Left ventricle myocardium inferior (tissue), 1 donor: ENCODE measurements at places on chromosomes 4 and X.

DNA sequence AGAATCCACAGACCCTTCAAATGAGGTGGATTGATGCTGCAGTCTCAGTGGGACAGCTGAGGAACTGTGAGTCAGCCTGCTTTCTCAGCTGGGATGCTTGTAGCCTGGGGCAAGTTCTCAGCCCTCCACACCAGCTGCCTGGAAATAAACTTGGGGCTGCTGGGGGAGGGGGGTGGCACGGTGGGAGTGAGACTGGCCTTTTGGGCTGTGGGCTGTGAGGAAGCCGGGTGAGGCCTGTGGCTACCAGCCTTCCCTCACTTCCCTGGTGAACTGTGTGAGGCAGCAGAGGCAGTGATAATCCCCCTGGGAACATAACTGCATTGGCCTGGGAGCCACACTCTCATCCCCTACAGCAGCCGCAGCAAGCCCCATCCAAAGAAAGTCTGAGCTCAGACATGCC, 114.5 kb upstream of the GUCY1A1 start:
- DNase-seq: no peak

DNA sequence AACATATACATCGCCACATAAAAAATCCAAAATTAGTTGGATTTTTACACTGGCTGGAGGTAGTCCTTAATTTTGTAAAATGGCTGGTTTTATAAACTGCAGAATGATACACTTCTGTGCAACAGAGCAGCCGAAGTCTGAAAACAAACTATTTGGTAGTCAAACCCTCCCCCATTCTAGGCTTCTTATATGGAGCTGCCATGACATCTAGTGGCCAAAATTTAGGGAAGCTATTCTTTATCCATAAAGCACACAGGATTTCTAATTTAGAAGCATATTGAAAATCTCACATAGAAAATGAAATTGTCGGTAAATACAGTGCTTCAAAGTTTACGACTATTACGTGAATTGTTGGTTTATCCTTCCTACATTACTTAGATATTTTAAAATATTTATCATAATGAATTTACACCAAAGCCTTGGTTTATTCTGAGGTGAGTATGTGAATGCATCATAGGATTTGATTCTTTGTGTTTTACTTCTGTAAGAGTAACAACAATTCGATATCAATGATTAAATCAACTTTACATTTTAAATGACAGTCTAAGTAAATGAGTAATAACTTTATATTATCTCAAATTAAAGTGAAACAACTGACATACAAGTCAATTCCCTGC, 113.4 kb upstream of the FAM241A start:
- DNase-seq: no peak

DNA sequence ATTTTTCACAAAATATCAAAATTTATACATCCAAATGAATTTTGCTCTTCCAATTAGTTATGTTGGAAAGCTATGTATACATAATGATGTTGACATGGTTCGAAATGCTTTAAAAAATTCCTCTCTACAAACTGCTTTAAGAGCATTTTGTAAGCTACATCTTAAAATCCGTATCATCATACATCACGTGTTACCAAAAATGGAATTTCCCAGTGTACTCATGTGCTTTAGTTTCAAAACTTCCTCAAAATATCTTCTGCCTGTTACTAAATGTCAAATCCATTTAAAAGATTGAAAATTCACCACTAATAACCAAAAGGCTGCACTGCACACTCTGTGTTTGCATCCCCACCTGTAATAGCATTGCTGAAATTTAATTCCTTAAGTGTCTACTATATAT, 87.9 kb downstream of the WDFY3 start:
- DNase-seq: no peak

GRCh38 chr4:176137631-176138030, 57.8 kb downstream of the SPATA4 start:
- no peak for DNase-seq

- no peak for DNase-seq
These were observed 418.9 kb downstream of the CCSER1 start for GRCh38 chr4:90546114-90546513.

DNA sequence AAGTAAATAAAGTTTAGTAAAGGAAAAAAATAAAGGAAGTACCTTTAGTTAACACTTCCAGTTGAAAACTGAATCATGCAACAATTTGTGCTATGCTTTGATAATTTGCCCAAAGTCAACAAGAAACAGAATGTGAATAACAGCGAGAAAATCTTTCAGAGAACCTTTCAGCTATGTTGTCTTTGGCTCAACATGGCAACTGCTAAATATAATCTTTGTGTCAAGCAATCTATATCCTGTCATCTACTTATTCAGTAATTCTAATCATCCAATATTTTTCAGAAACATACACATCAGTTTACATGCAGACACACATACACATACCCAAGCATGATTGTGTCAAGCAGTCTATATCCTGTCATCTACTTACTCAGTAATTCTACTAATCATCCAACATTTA, 136.0 kb upstream of the PABPC4L start:
- no peak for DNase-seq

DNA sequence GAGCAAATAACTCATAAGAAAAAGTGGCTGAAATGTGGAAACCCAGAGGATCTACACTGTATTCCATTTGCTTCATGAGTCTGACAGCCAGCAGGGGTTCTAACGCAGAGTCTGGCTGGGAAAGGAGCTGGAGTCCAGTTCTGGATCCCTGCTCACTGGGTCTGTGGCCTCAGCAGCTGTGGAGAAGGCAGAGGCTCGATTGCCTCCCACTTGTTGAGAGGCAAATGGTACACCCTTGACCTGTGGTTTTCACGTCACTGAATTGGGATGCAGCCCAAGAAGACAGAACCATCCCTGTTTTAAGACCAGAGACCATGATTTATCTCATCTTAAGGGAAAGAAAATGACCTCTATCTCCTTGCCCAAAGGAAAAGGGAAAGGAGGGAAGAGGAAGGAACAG, 147.0 kb upstream of the NOCT start:
- no peak for DNase-seq

GRCh38 chrX:23887451-23887850, 20.3 kb downstream of the APOO start:
- DNase-seq: no peak

- DNase-seq: no peak
These were observed 15.7 kb downstream of the SPCS3 start for GRCh38 chr4:176335421-176335820.

- DNase-seq: no peak
These were observed 28.2 kb upstream of the MID1 start for GRCh38 chrX:10648614-10649013.
